RKO (cell line): ENCODE measurements at places on chromosomes 11 and 22.

- no peak for DNase-seq
Observed at GRCh38 chr22:36753916-36754315, 22.0 kb downstream of the IFT27 start.

GRCh38 chr11:108597736-108598355 is 4.3 kb upstream of the EXPH5 start:
- DNase-seq, result no peak

GRCh38 chr11:67071420-67072284 is 15.0 kb downstream of the RHOD start:
- DNase-seq, result no peak

DNA sequence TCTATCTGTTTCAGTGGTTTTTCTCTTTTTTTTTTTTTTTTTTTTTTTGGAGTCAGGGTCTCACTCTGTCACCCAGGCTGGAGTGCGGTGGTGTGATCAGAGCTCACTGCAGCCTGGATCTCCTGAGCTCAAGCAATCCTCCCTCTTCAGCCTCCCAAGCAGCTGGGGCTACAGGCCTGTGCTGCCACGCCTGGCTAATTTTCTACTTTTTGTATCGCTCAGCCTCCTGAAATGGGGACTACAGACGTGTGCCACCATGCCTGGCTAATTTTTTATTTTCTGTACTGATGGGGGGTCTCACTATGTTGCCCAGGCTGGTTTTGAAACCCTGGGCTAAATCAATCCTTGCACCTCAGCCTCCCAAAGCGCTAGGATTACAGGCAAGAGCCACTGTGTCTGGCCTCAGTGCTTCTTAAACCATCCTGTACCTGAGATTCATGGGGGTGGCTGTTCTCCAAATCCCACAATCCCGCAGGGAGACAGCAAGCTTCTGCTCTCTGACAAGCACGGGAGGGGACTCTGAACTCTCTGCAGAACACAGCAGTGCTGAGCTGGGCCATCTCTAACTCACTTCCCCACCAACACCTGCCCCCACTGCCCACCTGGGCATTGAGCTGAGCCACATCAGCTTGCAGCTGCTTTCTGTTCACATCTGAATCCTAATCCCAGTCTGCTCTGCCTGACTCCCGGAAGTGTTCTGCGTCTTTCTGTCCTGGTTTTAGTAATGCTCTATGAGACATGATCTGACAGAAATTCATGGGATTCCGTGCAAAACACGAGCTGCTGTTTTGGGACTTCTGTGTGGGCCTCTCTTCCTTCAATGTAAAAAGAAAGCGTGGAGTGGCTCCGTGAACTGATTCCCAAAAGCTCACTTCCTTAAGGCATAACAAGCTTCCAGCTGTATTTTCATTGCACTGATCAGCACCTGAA is 400.0 kb downstream of the LARGE1 start:
- no peak for DNase-seq

GRCh38 chr11:125090816-125091215 is 20.6 kb downstream of the TMEM218 start:
- DNase-seq, result no peak

- no peak for DNase-seq
Observed at GRCh38 chr11:76685831-76686230, 15.3 kb upstream of the LRRC32 start.

DNA sequence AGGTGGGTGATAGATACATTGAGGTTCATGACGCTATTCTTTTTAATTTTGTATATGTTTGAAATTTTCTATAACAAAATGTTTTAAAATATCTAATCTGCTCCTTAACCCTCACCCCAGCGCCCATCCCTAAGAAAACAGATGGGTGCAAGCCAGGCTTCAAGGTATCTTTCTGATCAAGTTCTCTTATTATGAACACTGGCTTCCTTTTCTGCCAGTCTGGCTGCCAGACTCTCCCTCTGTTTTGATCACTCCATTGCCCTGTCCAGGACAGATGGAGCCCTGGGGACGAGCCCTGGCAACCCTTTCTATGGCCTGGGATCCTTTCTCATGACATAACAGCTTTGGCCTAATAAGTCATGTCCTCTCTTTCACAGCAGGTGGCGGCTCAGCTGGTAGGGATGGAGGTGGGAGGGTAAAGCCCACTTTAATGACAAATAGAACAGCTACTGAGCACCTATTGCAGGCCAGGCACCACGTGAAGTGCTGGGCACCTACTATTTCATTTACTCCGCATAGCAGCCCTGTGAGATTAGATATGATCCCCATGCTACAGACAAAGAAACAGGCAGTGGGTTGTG is 38.4 kb downstream of the DRD2 start:
- no peak for DNase-seq

DNA sequence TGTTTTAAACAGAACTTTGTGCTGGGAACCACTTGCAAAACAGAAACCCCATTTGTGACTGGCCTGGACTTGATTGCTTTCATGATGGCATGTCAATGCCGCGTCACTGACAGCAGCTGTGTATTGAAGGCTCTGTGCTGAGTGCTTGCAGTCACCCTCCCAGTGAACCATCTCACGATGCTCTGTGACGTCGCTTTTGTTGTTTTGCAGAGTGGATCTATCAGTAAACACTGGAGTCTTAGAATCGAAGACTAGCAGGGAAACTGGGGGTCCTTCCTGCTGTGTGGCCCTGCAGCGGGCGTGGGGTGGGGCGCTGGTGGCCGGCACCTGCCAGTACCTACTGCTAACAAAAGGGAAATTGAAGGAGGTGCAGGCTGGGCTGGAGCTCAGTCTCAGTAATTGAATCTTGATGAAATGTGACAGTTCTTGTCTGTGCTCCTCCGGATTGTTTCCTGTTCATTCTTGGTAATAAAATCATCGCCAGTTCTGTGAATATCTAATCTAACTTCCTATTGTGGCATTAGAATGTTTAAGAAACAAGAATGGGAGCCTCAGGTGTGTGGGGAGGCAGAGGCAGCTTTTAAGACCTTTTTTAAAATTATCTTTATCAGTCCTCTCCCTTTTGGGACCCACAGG is 50.5 kb upstream of the PARVG start:
- DNase-seq, result no peak

- DNase-seq, result no peak
Observed at GRCh38 chr11:120839201-120839600, 184.7 kb upstream of the TBCEL start.

- no peak for DNase-seq
Observed at GRCh38 chr11:66220566-66220935, 47.9 kb upstream of the RAB1B start.

- no peak for DNase-seq
Observed at GRCh38 chr11:65051398-65051858, 6.9 kb downstream of the NAALADL1 start.
